CD4-positive, alpha-beta memory T cell (primary cell): ENCODE measurements at places on chromosomes 11 and 22. TPM values are rescaled to one million over a fixed set of nuclear protein-coding genes. Genes with fewer than 3 reads are reported as not detected.

ZFTA gene
- total RNA-seq: 1.4 TPM

UPK3A gene
- not detected for total RNA-seq

BATF2 gene
- 0.17 TPM for total RNA-seq

OVCH2 gene
- total RNA-seq: not detected

CARD18 gene
- not detected for total RNA-seq

KRTAP5-1 gene
- total RNA-seq: not detected

PIK3C2A gene
- 32.0 TPM for total RNA-seq

TNNI2 gene
- total RNA-seq: not detected

- DNase-seq: no peak
Measured at GRCh38 chr11:105229257-105229656, 89.7 kb upstream of the CARD18 start.

DNA sequence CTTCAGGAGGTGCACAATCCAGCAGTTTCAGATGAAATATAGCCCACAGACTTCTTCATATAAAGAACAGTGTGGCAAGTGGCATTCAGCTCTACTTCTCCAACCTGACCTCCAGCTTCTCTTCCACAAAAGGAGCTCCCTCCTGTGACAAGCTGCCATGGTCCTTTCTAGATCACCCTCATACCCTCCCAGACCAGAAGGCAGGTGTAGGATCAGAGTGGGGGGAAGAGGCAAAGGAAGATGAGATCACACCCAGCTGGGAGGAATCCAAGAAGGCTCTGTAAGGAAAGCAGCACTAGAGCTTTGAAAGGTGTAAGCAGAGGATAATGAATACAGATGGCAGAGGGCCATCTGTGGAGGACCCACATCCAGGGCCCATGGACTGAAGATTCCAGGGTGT, 7.6 kb downstream of the CLPB start:
- DNase-seq: no peak

DNA sequence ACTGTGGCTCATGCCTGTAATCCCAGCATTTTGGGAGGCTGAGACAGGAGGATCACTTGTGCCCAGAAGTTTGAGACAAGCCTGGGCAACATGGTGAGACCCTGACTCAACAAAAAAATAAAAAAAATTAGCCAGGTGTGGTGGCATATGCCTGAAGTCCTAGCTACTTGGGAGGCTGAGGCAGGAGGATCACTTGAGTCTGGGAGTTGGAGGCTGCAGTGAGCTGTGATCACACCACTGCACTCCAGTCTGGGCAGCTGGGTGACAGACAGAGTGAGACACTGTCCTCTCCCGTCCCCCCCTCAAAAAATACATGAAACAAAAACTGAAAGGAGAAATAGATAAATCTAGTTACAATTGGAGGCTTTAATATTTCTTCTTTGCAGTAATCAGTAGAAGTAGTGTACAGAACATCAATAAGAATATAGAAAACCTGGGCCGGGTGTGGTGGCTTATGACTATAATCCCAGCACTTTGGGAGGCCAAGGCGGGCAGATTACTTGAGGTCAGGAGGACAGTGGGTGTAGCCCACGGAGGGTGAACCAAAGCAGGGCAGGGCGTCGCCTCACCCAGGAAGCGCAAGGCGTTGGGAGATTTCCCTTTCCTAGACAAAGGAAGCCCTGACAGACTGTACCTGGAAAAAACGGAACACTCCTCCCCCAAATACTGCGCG, 19.6 kb upstream of the DLAT start:
- no peak for DNase-seq

- DNase-seq: no peak
Measured at GRCh38 chr11:108624196-108624925, 30.8 kb upstream of the EXPH5 start.
